ENCODE measurements at places on chromosomes 3 and 15. TPM values are rescaled to one million over a fixed set of nuclear protein-coding genes. Genes with fewer than 3 reads are reported as not detected.

Gene CATSPER2
- 0.33 TPM for total RNA-seq

Gene NKIRAS1
- 10.0 TPM for total RNA-seq

Gene MYRIP
- 22.4 TPM for total RNA-seq

Gene MRPS25
- 46.4 TPM for total RNA-seq

Gene PLIN1
- 0.07 TPM for total RNA-seq

Gene HTR3E
- not detected for total RNA-seq

Gene SERINC4
- not detected for total RNA-seq

Gene P2RY1
- 3.5 TPM for total RNA-seq

Gene GP5
- total RNA-seq, result 0.07 TPM

Gene ROPN1B
- total RNA-seq, result not detected

Gene SLC4A7
- total RNA-seq, result 159 TPM

Gene GOLGA6L10
- total RNA-seq, result 0.92 TPM

Gene GOLGA8G
- not detected for total RNA-seq

All from pulmonary artery endothelial cell (primary cell).